ENCODE measurements at places on chromosomes 7 and 10.

DNA sequence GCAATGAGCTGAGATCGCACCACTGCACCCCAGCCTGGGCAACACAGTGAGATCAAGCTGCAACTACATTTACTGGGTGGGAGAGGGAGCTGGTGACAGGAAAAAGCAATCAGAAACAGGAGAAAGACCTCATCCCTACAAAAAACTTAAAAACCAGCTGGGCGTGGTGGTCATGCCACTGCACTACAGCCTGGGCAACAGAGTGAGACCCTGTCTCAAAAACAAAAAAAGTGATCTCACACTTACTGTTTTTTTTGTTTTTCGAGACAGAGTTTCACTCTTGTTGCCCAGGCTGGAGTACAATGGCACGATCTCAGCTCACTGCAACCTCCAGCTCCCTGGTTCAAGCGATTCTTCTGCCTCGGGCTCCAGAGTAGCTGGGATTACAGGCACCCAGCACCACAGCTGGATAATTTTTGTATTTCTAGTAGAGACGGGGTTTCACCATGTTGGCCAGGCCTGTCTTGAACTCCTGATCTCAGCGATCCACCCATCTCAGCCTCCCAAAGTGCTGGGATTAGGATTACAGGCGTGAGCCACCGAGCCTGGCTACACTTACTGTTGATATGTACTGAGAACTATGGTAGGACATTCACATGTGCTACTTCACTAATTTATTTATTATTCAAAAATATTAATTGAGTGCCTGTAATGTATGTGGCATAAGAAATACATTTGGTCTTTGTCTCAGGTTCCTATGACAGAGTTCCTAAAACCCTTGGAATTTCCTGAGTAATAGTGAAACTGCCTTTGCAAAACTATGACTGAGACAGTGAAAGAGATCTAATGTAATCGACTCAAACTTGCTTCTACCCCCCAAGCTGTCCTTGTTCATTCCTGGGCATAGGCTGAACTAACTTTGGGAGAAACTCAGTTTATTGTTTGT, 27.7 kb upstream of the NRBF2 start:
- DNase-seq: no peak

GRCh38 chr10:52883996-52884871, 111.7 kb upstream of the MBL2 start:
- peak; percentile 1 for DNase-seq

DNA sequence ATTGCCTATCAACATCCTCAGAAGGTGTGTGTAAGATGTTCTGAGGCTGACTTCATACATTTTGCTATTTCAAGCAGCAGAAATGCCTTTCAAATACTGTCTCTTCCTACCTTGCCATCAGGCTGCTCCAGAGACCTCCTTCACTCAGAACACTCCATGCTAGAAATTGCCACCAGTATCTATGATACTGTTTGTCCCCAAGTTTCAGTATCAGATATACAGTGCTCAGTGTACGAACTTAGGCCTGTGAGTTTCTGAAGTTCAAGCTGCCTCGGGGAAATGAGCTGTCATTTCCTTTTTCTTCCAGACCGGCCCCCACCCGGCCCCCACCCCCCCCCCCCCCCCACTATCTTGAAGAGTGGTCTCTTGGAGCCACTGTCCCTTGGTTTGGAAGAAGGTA, 373.4 kb upstream of the CHRM2 start:
- no peak for DNase-seq

GRCh38 chr10:86698207-86698940, 30.1 kb downstream of the LDB3 start:
- DNase-seq: no peak

DNA sequence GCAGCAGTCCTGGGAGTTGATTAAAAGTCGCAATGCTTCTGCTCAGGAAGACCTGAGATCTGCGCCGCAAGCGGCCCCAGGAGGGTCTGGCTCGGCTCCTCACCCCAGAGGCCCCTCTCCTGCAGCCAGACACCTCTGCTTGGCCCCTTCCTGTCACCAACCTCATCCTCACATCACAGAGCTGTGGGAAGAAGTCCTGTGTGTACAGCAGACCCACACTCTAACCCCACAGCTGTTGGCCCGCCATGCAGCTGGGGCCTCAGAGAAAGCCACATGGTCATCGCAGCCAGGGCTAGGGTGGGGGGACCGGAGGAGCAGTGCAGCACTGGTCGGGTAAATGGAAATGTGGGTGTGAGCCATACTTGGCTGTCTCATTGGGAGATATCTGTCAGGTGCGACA, 97.7 kb downstream of the RGS10 start:
- DNase-seq: no peak

DNA sequence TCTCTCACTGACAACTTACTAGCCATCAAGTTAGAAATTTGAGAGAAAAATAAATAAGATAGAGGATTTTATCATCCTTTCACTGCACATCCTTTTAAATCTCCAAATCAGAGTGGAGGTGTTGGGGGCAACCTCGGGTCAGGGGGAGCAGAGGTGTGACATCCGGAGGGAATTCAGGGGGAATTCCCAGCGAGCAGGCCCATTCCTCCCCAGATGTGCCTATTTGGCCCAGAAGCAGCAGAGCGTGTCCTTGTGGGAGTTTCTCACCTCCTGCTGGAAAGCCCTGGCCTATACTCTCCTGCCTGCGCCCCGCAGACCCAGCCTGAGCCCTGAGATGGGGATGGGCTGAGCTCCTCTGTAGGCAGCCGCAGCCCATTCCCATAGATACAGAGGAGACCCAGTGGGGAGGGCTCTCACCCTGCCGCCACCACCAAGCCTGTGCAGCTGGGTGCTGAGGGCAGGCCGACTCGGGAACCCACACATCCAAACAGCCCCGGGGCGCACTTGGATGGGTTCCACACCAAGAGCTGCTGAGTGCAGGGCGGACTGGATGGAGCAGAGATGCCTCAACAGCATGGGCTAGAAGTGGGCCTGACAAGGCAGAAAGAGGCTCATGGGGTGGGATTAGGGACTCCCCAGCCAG, 124.5 kb downstream of the CXCL12 start:
- no peak for DNase-seq

- DNase-seq: peak; percentile 53
Observed at GRCh38 chr7:7569081-7569527, 2.4 kb downstream of the MIOS start.

GRCh38 chr10:1434202-1434601, 303.1 kb downstream of the ADARB2 start:
- DNase-seq: no peak

GRCh38 chr7:76427635-76428034, 2.9 kb downstream of the ZP3 start:
- no peak for DNase-seq

DNA sequence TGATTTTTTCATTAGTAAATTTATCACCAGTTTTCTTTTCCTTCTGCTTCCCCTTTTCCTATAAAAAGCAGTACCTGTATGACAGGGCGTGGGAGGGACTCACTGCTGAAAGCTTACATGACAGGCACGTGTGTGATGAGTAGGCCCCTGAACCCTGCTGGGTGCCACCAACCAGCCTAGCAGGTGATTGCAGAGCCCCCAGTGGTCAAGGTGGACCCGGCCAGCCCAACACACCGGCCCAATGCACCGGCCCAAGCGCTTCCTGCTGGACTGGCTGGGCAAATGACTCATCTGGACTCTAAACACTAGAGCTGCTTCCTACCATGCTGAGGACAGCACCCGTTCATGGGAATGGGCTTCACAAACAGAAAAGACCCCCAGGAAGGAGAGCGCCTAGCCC, 89.8 kb upstream of the TMEM72 start:
- no peak for DNase-seq

DNA sequence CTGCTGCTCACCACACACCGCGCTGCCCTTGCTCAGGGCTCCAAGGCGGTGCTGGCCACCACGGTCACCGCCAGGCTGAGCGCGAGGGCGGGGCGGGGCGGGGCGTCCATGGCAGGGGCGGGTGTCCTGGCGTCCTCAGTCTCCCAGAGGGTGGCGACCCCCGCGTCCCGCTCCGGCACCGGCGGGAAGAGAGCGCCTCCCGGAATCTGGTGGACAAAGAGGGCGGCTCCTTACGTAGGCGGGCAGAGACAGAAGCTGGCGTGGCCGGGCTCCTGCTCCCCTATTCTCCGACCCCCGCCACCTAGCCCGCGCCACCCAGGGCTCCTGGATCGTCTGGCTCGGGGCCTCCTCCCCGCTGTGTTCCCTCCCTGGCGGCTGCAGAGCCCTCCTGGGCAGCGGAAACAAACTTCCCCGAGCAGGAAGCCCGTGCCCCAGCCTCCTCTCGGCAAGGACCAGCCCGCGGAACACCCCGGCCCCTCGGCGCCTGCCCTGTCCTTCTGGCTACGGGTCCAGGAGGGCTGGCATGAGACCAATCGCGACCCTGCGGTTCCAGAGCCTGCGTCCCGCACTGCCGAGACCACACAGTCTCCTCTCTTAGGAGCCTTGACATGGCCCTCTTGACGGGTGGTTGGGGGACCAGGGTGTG, 133.8 kb upstream of the ZNF92 start:
- DNase-seq: no peak

DNA sequence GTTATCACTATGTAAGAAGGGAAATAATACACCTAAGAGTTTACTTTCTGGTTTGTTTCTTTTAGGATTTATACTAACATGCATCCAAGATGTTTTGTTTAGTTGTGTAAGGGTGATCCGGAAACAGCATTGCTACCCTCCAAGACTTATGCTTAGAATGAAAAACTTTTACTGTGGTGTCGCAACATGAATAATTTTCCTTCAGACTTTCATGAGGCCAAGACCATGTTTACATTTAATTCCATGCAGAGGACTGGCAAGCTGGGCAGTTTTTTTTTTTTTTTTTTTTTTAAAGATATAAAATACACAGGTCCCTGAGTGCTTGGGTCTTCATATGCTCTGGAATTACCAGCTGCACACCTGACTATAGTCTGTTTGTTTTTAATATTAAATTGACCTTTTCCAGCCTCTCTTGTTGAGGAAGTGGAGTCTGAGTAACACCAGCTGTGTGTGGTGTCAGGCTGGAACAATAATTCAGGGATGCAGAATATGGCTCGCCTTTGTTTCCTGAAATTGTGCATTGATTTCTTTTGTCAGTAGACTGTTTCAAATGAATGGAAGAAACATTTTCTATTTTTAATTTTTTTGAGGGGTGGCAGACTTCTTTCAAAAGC, 81.7 kb downstream of the ST7 start:
- no peak for DNase-seq

- DNase-seq: no peak
Observed at GRCh38 chr10:6030940-6031339, 31.2 kb downstream of the IL2RA start.

GRCh38 chr7:111392294-111392693, 170.0 kb downstream of the IMMP2L start:
- no peak for DNase-seq

DNA sequence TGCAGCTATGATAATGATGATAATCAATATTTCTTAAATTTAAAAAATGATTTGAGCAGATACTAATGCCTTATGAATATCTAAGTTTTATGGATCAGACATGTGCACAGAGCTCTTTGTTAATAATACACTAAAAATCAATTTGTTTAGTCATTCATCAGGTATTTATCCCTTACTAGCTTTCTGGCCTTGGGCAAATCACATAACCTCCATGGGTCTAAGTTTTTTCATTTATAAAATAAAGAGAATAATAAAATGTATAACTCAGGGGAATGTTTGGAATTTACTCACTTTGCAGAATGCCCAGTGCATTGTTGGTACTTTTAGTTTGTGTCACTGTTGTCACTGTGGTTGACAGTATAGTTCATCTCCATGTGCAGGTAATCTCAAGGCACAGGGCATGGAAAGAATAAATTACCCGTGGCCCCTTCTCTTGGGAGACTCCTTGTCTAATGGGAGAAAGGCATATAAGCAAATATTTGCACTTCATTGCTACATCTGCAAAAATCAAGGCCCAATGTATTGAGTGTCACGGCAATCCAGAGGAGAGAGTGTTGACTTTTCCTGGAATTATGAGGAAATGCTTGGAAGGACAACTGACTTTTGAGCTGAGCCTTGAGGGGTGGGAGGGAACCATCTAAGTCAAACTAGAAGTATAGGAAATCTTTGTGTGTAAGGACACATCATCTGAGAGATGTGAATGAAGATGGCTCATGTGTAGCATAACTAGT, 64.7 kb upstream of the CTTNBP2 start:
- no peak for DNase-seq

DNA sequence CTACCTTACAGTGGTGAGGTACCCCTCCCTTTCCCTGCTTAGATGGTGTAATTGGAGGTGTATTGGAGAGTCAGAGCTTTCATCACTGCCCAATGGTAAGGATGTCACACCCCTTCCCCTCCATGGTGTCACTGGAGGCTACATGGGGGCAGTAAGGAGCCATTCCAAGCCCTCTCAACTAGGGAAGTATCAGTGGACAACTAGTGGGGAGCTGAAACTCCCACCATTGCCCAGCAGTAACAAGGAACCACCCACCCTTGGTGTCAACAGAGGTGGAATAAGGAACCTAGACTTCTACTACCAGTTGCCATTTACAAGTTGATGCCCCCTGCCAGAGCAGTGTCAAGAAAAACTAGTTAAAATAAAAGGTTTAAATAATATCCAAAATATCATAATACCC, 2.8 kb upstream of the HIBADH start:
- no peak for DNase-seq

DNA sequence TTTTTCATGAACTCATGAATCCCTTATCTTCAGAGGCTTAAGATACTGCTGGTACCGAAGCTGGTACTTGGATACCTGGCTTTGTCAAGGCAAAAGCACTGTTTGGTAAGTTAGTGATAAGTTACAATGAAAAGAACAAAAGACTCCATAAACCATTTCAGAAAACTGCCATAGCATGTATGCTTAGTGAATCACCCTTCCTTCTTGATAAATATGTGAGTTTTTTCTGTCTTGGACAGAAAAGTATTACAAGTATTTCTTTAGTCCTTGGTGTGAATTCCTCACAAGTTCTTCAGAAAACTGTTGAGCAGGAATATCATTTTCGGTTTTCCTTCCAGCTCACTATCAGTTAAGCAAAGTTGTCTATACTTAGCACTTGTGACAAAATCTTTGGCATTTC, 25.6 kb downstream of the PUS7 start:
- no peak for DNase-seq

GRCh38 chr10:69624245-69624786, 5.7 kb upstream of the FAM241B start:
- DNase-seq: peak; percentile 44

- no peak for DNase-seq
Observed at GRCh38 chr10:46299536-46300369, 13.0 kb downstream of the ANTXRL start.

- DNase-seq: no peak
Observed at GRCh38 chr7:44391746-44392617, 66.6 kb upstream of the CAMK2B start.

DNA sequence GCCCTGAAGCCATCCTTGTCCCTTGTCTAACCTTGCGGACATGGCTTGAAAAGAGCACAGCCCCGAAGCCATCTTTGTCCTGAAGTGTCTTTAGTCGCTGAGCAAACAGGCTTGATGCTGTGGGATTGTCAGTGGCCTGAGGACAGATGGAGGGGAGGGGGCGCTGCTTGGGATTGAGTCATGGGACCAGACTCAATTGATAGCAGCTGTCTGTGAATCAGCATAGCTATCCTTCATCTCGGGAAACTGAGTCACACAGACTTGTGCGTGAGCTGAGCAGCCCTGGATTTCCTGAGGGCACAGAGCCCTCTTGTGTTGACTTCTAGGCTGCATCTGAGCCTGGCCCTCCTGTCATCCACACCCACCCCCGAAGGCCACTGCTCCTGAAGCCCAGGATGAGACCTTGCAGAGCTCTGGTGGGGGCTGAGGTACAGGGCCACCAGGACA, 14.4 kb downstream of the MYO1G start:
- DNase-seq: no peak

Data from CD4-positive, alpha-beta T cell treated with Interleukin-10 for 1 hour (primary cell).